ENCODE measurements at places on chromosomes 1 and 21. TPM values are rescaled to one million over a fixed set of nuclear protein-coding genes. Genes with fewer than 3 reads are reported as not detected.

SYT6 gene
- total RNA-seq = not detected

CHIA gene
- total RNA-seq = not detected

RHD gene
- under 0.01 TPM for total RNA-seq

C1orf226 gene
- 0.56 TPM for total RNA-seq

SAMSN1 gene
- not detected for total RNA-seq

DNAJC6 gene
- total RNA-seq = 8.7 TPM

TEKT2 gene
- 0.28 TPM for total RNA-seq

CYP4B1 gene
- 0.28 TPM for total RNA-seq

DNAJC28 gene
- total RNA-seq = 1.7 TPM

BCL10 gene
- 23.4 TPM for total RNA-seq

PKNOX1 gene
- 6.5 TPM for total RNA-seq

NPR1 gene
- 0.85 TPM for total RNA-seq

STYXL2 gene
- not detected for total RNA-seq

LRRIQ3 gene
- 1.4 TPM for total RNA-seq

GBP5 gene
- 0.38 TPM for total RNA-seq

PLPP3 gene
- total RNA-seq = 110 TPM

ATF6 gene
- 23.2 TPM for total RNA-seq

OR2T33 gene
- total RNA-seq = not detected

CLDN17 gene
- not detected for total RNA-seq

BACE2 gene
- total RNA-seq = 25.5 TPM

HSPA6 gene
- 2.3 TPM for total RNA-seq

LYSMD1 gene
- 3.9 TPM for total RNA-seq

CYP4A11 gene
- not detected for total RNA-seq

ERO1B gene
- 3.3 TPM for total RNA-seq

DDI2 gene
- 12.5 TPM for total RNA-seq

CFHR4 gene
- not detected for total RNA-seq

CRNN gene
- not detected for total RNA-seq

FBXO2 gene
- total RNA-seq = 0.19 TPM

S100A7 gene
- total RNA-seq = not detected

NBPF10 gene
- 3.1 TPM for total RNA-seq

TMEM54 gene
- 25.9 TPM for total RNA-seq

TTLL10 gene
- not detected for total RNA-seq

TOMM20 gene
- total RNA-seq = 115 TPM

RGL1 gene
- total RNA-seq = 22.4 TPM

ADGRL4 gene
- 35.0 TPM for total RNA-seq
